ENCODE measurements at places on chromosomes 7 and 10.

- DNase-seq, result no peak
These were observed 3.9 kb upstream of the TOMM7 start for GRCh38 chr7:22826593-22826992.

DNA sequence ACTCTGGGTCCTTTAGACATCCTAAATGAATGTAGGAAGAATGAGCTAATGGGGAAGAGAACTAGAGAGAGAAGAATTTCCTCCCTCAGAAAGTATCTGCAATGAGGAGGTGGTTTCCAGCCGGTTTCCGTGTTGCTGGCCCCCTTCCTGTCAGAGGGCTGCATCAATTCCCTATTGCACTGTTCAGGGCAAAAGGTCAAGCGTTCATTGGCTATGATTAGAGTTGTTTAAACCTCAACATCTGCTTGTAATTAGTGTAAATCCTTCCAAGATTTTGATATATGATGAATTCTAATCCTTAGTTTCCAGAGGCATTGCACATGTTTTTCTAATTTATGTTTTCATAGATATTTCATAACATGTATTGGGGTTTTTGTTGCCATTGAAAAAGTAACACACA, 107.3 kb upstream of the SGCE start:
- no peak for DNase-seq

GRCh38 chr10:131822013-131822691, 78.7 kb upstream of the PPP2R2D start:
- DNase-seq, result no peak

- no peak for DNase-seq
These were observed 45.6 kb upstream of the C1GALT1 start for GRCh38 chr7:7136466-7137381.

- DNase-seq, result no peak
These were observed 224.4 kb downstream of the MAD1L1 start for GRCh38 chr7:2008101-2008935.

- DNase-seq, result no peak
These were observed 53.8 kb downstream of the SGCE start for GRCh38 chr7:94602181-94602580.

GRCh38 chr7:106620676-106621075, 40.3 kb downstream of the CCDC71L start:
- no peak for DNase-seq

- no peak for DNase-seq
These were observed 82.8 kb downstream of the LRRC18 start for GRCh38 chr10:48856855-48857254.

DNA sequence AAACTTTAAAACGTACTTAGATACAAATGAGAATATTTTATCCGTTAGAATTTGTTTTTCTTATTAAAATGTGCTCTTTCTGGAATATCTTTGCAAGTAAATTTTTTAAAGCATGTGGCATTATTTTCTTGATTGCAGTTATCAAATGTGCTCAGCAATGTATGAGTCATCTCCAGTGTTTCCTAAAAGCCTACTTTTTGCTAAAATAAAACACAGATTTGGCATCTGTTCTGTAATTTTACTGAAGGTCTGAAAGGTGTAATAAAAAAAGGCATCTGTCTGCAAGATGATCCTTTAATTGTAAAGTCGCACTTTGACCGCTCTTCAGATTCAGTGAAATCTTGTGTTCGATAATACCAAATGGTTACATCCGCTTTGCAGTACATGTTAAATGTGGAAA, 3.4 kb downstream of the GNAT3 start:
- no peak for DNase-seq

- DNase-seq, result no peak
These were observed 218.6 kb downstream of the BICC1 start for GRCh38 chr10:58731276-58731675.

DNA sequence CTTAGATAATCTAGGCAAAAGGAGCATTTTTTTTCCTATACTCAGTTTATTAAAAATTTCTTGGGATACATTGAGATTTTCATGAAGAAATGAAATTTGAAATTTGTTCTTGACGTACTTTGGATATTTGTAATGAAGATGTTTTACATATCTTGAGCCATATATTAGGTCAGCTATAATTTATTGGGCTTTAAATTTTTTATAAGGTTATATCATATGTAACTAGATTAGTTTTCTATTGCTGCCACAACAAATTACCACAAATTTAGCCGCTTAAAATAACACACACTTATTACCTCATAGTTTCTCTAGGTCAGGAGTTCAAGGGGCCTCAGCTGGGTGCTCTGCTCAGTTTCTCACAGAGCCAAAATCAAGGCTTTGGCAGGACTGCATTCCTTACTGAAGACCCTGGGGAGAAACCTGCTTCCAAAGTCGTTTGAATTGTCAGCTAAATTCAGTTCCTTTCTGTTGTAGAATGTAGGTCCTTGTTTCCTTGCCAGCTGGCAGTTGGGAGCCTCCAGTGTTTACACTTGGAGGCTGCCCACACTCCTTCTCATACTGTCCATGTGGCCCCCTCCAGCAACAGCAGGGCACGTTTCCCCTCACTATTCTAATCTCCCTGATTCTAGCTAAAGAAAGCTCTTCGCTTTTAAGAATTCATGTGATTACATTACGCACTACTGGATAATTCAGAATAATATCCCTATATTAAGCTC, 42.6 kb upstream of the DNAH11 start:
- DNase-seq, result no peak

DNA sequence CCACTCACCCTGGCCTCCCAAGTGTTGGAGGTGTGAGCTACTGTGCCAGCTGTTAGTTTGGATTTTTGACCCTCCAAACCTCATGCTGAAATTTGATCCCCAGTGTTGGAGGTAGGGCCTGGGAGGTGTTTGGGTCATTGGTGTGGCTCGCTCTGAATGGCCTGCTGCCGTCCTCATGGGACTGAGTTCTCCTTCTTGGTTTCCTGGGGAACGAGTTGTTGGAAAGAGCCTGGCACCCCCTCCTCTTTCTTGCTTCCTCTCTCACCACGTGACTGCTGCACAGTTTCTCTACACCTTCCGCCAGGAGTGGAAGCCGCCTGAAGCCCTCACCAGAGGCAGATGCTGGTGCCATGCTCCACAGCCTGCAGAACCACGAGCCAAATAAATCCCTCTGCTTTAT, 253.5 kb downstream of the PHTF2 start:
- no peak for DNase-seq

DNA sequence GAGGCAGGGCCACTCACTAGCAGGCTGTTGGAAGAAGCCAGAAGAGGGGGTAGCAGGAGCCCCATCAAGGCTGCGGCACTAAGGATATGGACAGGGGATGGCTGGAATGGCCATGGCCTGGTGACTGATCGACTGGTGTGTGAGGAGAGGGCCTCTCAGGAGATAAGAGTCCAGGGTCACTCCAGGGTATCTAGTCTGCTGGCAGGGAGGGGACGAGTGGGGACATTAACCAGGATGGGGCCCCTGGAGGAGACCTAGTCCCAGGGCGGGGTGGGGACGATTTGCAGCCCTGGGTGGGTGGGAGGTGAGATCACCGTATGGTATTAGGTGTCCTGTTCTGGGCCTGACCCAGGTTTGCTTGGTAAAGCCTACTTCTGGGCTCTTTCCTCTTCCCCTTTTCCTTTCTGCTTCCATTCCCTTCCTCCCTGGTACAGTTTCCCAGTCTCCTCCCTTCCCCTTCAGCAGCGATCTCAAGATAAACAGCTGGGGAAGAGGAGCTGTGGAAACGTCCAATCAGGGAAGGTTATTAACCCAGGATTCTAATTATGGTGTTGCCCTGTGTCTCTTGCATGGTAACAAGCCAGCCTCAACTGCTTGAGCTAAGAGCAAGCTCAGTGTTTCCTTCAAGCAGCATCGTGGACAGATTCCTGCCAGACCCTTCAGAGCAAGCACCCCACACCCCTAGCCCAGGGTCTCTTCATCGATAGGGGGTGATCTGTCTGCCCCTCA, 233.2 kb downstream of the RPS24 start:
- DNase-seq, result no peak

GRCh38 chr10:25226775-25227682, 52.2 kb downstream of the GPR158 start:
- no peak for DNase-seq

- no peak for DNase-seq
These were observed 407.1 kb upstream of the PFKP start for GRCh38 chr10:2660276-2660675.

- peak; percentile 49 for DNase-seq
These were observed 458.8 kb downstream of the SORCS1 start for GRCh38 chr10:106705681-106706100.

DNA sequence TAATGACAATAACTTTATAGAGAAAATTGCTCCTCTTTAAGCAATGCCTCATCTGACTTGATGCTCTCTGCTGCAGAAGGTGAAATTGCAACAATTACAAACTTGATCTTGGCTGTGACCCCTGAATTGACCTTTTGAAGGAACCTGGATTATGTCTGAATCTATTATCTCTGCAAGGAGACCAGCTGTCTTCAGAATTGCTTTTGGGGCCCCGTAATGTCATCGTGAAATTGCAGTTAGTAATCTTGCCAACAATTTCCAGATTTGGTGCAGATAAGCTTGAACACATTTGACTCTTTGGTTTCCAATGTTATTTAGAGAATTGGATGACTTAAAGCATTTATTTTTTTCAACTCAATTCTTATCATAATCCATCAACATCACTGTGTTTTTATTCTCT, 520.6 kb downstream of the CCSER2 start:
- no peak for DNase-seq

GRCh38 chr10:95350830-95351228, 60.0 kb upstream of the PDLIM1 start:
- DNase-seq, result no peak

DNA sequence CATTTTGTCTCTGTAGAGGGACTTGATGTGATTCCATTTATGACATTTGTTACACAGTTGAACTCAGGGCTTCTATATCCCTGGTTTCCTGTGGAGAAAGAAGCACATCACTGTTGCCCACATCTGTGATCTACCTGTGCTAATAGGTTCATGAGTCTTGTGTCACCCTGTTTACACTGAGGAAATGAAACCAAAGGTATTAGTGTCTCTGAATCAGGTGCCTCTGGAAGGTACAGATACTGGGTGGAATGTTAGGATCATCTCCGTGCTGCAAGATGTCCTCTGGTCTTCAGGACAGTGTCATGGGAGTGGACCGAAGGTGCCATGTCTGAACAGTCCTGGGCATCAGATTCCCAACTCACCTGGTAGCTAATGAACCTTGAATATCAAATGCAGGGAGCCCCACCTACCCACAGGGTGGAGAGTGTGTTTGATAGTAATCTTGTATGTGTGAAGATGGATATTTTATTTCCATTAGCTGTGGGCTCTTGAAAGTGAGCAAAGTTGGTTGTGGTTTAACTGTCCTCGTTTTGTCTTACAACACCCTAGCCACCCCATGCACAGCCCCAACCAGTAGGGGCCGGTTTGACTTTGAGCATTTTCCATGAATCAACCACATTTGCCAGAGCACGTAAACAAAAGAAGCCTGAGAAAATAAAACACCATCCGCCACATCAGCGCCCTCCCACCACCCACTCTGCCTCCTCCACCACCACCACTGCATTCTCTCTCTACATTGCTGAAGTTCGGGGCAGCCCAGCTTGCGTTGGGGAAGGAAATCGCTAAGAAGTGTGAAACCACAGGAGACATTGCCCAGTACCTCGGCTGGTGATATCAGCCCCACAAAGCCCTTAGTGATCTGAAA, 40.7 kb downstream of the TARP start:
- DNase-seq, result peak; percentile 79

DNA sequence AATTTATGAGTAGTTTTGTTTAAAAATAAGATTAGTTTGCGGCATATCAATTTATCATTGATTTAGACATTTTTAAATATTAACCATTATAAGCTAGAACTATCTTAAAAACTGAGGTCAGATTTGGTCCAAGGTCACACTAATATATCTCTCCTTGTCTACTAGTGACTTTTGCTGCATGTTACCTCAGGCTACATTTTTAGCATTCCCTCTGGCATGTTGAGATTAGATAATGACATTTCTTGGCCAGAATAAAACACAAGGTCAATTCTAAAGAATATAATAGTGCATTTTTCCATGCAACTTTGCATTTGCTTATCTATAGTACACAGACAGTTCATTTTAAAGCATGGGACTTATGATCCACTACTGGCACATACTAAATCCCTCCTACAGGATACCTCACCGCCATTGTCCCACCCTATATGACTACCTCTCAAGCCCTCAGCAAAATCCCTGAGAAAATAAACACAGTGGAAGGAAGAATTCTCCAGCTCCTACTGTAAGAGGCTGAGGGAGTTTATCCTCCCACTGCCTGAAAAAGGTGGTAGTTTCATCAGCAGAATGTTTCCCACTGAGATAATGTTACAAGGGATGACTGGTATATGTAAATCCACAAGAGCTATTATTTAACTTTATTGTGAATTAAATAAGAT, 816.4 kb downstream of the GRM8 start:
- no peak for DNase-seq

DNA sequence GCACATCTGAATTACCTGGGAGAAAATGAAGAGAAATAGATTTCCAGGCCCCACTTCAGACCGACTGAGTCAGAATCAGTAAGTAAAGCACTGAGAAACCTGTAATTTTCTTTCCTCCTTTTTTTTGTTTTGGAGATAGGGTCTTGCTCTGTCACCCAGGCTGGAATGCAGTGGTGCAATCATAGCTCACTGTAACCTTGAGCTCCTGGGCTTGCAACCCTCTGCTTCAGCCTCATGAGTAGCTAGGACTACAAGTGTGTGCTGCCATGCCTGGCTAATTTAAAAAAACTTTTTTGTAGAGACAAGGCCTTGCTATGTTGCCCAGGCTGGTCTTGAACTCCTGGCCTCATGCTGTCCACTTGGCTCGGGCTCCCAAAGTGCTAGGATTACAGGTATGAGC, 260.2 kb downstream of the STK31 start:
- no peak for DNase-seq

DNA sequence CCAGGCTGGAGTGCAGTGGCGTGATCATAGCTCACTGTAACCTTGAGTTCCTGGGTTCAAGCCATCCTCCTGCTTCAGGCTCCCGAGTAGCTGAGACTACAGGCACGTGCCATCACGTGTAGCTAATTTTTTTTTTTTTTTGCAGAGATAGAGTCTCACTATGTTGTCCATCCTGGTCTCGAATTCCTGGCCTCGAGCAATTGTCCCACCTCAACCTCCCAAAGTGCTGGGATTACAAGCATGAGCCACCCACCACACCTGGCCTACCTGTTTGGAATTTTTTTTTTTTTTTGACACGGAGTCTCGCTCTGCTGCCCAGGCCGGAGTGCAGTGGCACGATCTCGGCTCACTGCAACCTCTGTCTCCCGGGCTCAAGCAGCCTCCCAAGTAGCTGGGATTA, 117.1 kb upstream of the PARD3 start:
- DNase-seq, result no peak

GRCh38 chr10:27019827-27020226, 80.5 kb downstream of the ANKRD26 start:
- no peak for DNase-seq

- no peak for DNase-seq
These were observed 74.1 kb downstream of the TACC2 start for GRCh38 chr10:122062831-122063674.
